Activated CD4-positive, alpha-beta T cell treated with anti-CD3 and anti-CD28 coated beads, Interleukin-2, amount 50 U/mL, for 24 hours (primary cell): ENCODE measurements at places on chromosomes 12 and 14.

DNA sequence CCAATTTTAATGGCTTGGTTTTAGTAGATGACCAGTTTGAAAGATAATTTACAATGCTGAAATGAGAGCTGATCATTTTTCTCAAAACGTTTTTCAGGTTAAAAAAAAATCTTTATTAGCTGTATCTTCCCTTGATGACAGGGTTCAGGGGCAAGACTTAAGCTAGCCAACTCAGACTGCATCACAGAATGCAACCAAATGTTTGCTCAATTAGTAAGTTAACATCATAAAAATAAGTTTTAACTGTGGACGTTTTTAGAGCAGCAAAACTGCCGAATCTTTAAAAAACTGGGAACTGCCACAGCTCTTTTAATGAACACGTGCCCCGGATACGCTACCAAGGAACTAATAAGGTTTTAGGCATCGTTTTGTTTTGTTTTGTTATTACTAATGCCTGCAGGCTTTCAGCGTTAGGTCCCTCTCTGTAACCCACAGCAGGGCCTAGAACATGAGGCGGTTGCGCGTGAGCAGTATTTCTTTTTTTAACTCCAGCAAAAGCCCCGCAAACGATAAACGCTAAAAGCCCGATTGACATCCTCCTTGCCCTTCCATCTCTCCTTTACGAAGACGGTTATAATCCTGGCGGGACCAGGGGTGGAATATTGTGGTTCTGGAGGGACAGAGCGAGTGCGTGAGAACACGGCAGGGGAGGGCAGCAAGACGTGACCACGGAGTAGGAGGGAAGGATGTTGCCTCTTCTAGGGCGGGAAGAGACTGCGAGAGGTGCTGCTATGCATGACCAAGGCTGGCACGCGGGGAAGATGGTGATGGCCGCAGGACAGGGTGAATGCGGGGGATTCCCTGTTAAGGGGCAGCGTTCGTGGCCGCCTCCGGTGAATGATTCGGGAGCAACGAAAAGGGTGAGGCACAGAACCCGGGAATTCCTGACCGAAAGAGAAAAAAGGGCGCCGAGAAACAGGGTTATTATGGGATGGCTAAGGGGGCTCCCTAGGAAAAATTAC, 652 bp downstream of the SUPT16H start:
- peak; percentile 32 for DNase-seq

- no peak for DNase-seq
These were observed 71.7 kb upstream of the PRICKLE1 start for GRCh38 chr12:42660968-42661937.

DNA sequence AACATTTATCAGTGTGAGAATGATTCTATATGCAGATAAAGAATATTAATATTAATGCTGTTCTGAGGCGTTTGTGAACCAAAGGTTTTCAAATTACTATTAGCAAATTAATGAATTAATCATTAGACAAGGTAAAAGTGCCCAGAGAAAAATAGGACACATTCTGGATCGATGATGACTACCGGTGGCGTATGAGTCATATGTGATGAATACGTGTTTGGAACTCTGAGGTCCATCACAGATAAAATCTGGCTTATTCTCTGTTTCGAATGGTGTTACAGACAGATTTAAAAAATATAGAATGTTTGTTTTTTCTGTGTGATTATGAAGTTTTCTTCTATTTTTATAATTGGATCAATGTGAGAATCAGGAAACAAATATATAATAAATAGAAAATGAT, 79.2 kb upstream of the RTL1 start:
- no peak for DNase-seq

GRCh38 chr12:16670456-16671050, 64.6 kb upstream of the LMO3 start:
- DNase-seq: no peak

- no peak for DNase-seq
These were observed 10.5 kb downstream of the PALS1 start for GRCh38 chr14:67251573-67252226.

DNA sequence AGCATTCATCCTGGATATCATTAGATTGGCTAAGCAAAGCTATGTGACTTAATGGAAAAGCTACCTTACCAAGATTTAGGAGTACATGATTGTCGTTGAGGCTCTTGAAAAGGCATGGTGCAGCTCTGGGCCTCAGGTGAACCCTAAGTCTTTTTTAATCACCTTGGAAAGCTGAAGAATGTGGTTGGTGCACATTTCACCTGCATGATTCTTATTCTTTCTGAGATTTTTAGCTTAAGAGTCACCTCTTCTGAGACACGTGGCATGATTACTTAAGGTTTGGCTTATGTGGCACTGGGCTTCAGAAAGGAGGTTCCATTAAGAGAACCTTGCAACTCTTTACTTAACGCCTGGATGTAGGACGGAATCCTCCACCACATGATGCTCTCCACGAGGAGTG, 498.5 kb downstream of the TMEM117 start:
- DNase-seq: no peak

GRCh38 chr14:73245480-73246325, 8.4 kb downstream of the PAPLN start:
- DNase-seq: no peak

DNA sequence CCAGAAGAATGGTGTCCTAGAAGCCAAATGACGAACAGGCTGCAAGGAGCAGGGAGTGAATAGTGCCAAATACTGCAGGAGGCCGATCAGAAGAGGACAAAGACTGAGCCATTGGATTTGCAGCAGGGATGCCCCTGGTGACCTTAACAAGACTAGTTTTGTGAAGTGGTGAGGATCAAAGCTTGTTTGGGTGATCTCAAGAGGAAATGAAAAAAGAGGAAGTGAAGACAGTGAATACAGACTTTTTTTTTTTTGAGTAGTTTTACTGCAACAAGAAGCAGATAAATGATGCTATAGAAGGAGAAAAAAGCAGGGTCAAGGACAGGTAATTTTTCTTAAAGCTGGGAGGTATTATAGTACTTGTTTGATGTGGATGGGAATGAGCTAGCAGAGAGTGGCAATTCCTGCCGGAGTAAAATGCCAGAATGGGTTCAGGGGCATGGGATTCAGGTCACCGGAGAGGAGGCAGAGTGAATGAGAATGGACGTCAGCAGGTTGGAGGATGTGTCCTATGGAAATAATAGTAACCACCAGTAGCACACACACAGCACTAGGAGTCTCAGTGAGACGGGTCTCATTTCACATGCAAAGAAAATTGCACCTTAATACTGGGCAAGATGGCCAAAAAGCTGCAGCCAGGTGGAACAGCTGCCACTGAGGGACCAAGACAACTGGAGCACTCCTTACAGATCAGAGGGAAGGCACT, 345.8 kb upstream of the CCDC196 start:
- DNase-seq: no peak

DNA sequence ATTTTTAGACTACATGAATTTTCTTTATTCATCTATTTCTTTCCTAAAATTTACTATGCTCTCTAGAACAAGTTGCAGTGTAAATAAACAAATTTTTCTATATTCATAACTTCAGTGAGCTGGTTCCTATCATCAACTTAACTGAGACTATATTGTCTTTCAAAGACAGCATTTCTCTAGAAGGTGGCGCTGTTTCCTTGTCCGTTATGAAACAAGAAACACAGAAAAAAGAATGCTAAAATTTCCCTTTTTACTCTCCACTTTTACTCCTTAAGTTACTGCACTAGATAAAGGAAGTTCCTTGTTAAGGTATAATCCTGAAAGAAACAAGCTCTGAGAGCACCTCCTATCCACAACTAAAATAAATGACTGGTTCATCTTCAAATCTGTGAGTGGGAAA, 8.2 kb upstream of the CLEC2A start:
- no peak for DNase-seq

- no peak for DNase-seq
These were observed 25.2 kb upstream of the DGLUCY start for GRCh38 chr14:91088585-91089235.

DNA sequence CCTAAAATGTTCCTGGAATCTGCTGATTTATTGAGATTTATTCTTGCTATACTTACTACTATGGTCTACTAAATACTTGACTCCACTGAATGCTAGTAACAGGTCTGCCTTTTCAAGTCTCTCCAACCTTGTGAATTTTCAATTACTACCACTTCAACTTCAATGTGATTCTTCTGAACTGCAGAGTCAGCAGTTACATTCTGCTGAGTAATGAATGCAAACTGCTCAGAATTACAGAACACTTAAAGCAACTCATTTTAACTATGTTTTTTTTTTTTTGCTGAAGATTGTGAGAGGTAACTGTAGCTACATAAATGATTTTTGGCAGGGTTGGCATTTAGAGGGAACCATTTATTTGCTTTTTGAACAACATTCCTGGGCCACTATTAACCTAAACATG, 41.8 kb downstream of the ARF6 start:
- DNase-seq: no peak

DNA sequence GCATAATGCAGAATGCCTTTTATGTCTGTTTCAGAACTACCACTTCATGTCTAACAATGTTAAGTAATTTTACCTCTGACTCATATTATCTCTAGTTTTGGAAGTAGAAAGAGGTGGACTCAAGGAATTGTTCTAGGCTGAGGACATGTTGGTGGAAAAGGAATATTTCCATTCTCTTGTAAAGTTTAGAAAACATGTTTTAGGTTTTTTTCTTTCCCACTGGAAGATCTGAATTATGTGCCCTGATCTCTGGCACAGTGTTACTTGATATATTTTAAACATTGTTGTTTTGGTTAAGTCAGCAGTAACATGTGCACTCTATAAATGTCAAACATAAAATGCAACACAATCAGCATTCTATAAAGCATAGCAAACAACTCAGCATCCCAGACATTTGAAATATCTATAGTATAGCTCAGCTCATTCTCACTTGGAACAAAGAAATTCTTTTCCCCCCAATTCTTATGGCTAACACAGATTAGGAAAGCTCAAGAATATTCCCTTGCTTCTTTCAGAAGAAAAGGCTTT, 202.3 kb downstream of the STXBP6 start:
- DNase-seq: no peak

- no peak for DNase-seq
These were observed 2.0 kb downstream of the PTHLH start for GRCh38 chr12:27970401-27971120.
